ENCODE measurements at places on chromosomes 6 and 20.

DNA sequence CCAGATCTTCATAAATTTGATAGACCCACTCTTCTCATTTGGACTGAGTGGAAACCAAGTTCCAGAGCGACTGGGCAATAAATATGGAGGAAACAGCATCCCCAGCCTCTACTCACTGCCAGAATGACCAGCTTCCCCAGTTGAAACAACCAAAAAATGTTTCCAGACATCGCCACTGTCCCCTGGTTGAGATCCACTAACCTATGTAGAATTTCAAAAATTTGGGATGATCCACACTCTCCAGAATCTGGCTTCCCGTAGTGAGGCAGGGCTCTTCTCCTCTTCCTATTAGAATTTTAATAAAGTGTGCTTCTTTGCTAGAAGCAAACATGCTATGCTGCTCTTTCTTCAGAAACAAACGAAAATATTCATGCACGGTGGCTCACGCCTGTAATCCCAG lies 287.0 kb upstream of the SUPT3H start:
- no peak for DNase-seq

- DNase-seq, result no peak
Observed at GRCh38 chr20:60727425-60727824, 524.6 kb upstream of the CDH4 start.

- DNase-seq, result no peak
Observed at GRCh38 chr6:147922799-147923198, 414.3 kb downstream of the SAMD5 start.

DNA sequence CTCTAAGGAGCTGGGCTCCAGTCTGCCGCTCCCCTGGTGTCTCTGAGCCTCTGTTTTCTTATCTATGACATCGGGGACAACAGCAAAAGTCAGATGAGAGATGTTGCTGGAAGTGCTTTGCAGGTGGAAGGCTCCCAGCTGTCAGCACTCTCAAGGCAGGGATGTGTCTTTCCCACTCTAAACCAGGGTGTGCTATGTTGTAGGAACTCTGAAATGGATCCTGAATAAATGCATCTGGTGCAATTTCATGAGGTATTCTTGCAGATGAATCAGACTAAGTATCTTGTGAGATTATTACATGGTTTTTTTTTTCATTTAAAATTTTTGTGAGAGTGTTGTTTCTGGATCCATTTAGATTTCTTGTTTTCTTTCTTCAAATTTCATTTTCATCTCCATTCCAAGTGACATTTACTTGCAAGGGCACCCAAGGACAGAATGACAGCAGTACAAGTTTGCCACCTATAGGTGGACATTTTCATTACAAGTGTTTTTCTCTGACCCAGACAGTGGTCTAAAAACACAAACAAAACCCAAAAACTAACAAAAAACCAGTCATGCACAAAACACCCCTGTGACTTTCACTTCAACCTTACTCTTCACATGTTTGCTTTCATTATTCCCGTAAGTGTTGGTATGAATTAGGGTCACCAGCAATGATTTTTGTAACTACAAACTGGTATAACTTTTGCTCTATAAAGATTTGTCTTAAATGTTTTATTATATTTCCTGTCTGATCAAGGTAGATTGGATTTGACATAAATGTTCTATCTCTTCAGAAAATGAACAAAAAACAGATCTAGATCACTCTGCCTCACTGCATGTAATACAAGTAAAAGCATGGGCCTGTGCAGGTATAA lies 14.7 kb upstream of the SIM1 start:
- DNase-seq, result peak; percentile 42

DNA sequence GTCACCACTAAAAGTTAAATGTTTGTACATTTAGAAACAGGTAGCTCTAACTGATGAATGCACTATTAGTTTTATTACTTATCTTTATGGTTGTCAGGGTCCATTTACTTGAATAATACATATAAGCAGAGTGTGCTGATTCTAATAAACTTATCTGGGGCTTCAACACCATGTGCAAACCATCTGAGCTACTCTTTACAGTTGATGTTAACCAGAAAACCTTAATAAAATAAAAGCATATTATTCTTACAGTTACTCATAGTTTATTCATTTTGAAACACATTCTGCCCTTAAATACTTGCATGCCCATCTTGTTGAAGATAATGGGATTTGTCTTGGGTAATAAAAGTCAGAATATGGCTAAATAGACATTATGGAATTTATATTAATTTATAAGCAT lies 1042.2 kb downstream of the EPHA7 start:
- no peak for DNase-seq
